CD8-positive, alpha-beta memory T cell (primary cell): ENCODE measurements at places on chromosomes 7 and 10.
A peak's percentile ranks its signal among the peaks of the same experiment; 100 is the strongest.

DNA sequence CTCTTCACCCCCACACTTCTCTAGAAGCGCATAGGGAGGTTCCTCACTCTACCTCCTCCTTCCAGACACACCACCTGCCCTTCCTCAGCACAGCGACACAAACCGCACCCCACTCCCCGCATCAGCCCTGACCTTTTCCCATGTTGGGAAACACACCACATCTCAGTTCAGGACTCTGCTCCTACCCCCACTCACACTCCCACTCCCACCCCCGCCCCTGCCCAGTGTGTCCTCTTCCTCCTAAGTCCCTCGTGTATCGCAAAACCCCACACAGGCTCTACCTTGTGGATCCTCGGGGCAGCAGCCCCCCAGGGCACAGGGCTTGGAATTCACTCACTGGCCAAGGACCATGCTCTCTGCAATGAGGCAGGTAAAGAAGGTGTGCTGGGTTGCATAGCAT, 4.2 kb upstream of the AOC1 start:
- no peak for DNase-seq

DNA sequence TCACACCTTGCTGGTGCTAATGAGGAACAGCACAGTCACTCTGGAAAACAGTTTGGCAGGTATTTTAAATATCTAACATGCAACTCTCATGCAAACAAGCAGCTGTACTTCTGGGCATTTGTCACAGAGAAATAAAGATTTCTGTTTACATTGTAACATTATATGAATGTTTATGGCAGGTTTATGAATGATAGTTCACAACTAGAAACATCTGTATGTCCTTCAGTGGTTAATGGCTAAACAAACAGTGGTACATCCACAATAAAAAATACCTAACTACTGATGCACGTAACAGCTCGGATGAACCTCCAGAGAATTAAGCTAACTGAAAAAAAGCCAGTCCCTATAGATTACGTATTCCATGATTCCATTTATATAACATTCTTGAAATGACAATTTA, 109.6 kb downstream of the GPR37 start:
- no peak for DNase-seq

DNA sequence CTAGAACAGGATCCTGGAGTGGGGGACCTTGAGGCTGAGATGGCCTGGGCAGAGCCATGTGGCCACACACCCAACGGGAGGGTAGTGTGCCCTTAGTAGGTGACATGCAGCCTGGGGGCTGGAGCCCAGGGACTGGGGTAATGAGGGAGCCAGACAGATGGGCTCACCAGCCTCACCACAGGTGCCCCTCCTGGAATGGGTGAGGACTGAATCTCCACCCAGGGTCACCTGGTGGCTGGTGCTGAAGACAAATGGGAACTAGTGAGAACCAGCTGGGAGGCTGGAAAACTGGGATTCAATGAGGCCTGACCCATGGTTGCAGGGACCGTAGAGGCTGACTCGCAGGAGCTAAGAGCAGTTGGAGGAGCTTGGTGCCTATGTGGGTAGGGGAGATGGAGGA, 6.1 kb downstream of the ZP3 start:
- DNase-seq: no peak

DNA sequence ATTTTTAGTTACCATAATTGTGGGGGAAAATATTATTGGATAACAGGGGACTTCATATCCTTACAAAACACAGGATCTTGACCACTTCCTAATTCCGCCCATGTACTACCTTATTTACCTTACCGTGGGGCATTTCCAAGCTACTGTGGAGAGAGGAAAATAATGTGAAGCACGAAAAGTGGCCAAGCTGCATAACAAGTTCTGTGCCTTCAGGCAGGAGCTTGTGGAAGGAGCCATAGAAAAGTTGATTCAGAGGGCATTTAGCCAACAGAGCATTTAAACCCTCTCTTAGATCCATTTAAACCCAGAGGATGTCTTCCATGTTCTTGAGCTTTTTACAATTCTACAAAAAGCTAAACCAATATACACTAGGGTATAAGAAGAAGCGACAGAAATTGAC, 41.6 kb downstream of the DNAJB9 start:
- DNase-seq: no peak

- DNase-seq: no peak
Observed at GRCh38 chr10:130409331-130409730, 273.1 kb downstream of the GLRX3 start.

GRCh38 chr7:11751807-11752389, 80.1 kb downstream of the THSD7A start:
- DNase-seq: no peak

GRCh38 chr10:112698133-112698817, 251.3 kb downstream of the VTI1A start:
- no peak for DNase-seq

GRCh38 chr10:96968682-96969423, 136.8 kb downstream of the LCOR start:
- no peak for DNase-seq

DNA sequence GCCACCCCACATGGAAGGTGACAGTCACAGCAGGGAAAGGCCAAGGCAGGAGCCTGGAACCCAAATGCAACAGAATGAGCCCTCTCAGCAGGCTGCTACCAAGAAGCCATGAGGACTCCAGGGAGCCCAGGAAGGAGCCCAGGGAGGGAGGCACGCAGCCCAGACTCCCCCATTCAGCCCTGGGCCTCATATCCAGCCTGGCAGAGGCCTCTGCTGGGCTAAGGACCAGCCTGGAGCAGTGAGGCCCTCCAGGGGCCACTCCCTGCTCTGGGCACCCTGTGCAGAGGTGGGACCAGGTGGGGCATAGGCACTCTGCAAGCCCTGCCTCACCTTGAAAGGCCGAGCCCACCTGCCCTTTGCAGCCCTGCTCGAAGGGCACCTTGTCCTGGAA, 25.8 kb upstream of the ZNF488 start:
- no peak for DNase-seq

DNA sequence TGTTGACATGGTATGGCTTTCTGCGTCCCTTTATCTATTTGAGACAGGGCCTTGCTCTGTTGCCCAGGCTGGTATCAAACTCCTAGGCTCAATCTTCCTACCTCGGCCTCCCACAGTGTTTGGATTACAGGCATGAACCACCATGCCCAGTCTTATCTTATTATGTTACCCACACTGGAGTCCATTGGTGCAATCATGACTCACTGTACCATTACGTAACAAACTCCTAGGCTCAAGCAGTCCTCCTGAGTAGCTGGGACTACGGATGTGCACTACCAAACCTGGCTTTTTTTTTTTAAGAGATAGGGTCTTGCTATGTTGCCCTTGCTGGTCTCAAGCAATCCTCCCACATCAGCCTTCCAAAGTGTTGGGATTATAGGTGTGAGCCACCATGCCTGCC, 66.7 kb downstream of the CCDC3 start:
- DNase-seq: no peak

DNA sequence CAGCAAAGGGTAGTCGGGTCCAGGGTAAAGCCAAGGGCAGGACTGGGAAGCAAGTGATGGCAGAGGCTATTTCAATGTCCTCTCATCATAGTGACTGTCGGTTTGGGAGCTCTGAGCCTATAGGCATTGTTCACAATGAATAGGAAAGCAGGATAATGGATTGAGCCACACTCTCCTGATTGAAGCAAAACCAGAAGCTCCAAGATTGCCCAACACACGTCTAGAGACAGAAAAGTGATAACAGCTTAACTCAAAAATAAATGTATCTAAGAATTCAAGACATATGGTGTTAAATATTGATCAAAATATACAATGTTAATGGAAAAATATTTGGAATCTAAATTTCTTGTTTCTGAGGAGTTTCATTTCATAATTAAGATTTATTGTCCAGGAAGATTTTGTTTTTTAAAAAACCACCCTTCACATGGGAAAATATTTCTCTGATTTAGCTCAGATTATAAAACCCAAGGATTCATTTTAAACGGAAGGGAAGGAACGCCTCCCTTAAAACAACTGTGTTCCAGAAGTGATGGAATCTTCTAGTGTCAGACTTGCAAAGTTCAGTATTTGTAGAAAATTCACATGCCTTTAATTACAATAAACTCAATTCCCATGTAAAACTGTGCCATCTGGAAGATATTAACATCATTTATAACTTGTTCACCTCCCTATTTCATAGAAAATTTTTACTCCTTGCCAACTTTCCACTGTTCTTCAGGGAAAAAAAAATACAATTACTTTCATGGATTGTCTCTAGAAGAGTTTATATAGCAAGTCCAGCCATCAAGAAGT, 54.5 kb downstream of the NRP1 start:
- no peak for DNase-seq

DNA sequence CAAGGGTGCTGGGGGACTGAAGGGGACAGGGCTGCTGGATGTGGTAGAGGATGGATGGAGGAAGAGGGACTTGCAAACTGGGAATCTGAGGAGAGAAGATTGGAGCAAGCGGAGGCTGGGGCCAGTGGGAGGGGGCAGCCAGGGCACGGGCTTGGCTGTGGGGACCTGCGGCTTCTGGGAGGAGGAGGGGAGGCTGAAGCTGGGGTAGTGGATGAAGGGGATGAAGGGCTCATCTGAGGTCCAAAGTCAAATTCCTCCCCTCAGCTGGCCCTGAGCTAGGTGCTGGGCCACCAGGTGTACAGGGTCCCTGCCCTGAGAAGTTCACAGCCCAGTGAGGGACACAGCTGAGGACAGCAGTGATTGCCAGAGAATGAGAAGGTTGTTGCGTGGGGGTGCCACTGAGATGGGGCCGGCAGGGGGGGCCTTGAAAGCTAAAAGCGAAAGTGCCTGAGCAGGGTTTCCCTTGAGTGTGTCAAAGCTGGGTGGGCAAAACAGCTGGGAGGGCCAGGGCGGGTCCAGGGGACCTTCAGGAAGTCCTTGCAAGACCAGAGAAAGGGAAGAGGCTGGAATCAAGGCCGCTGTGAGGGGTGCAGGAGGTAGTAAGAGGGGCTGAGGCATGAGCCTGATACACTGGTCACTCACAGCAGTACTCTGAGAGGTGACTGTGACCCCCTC, 75.2 kb downstream of the MYL10 start:
- DNase-seq: no peak

DNA sequence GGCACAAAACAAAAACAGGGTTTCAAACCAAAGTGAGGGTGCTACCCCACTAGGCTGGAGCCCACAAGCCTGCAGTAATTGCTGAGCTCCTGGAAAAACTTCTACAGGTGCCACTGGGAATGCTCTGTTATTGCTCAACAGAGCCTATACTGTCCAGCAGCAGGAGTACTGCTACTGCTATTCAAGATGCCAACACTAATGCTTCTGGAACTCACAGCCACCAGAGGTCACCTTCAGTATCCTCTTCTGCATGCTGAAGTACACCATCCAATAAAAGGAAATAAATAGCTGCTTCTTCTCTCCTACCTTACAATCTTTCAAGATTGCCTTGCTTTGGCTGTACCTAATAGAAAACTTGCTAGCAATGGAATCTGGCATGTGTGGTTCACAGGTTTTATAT, 222.0 kb downstream of the LRRN3 start:
- DNase-seq: no peak

DNA sequence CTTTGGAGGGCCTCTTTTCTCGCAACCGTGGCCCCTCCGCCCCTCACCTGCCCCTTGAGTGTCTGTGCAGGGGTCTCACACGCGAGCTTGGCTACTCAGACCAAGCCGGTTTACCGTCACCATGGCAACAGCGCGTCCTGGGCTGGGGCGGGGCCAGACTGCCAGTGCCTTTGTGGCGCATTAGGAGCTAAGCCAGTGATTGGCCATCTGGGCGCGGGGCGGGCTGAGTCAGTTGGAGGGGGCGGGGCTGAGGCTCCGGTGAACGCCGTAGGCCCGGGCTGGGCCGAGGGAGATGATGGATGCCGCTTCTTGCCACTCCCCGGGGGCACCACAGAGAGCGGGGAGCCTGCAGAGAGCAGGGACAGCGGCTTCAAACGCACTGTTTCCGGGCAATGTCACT, 48.7 kb upstream of the FXYD4 start:
- DNase-seq: peak; percentile 71

- DNase-seq: no peak
Observed at GRCh38 chr7:1059200-1060091, 15.1 kb downstream of the GPR146 start.

DNA sequence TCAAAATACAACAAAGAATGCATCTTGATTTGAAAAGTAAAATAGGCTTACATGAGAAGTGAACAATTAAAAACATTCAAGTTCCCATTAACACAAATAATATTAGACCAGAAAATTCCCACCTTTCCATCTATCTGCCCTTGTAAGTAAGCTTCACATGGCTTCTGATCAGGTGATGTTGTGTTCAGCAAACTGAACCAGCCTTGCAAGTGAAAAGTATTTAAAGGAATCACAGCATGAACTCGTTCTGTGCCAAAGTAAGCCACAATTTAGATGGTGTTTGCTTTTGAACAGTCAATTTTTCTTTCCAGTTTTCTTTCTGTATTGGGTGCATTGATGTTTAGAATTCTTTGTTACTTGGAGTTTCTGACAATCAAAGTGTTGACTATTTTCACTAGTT, 347.9 kb downstream of the TNS3 start:
- no peak for DNase-seq

DNA sequence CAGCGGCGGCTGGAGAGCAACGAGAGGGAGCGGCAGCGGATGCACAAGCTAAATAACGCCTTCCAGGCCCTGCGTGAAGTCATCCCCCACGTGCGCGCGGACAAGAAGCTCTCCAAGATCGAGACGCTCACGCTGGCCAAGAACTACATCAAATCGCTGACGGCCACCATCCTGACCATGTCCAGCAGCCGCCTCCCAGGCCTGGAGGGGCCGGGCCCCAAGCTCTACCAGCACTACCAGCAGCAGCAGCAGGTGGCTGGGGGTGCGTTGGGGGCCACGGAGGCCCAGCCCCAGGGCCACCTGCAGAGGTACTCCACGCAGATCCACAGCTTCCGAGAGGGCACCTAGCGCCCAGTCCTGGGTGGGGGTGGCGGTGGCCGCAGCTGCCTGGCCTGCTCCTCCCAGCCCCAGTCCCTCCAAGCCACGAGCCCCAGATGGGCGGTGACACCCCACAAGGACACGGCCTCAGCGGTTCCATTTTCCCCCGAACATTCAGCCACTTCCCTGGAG, 1.3 kb downstream of the BHLHA15 start:
- DNase-seq: no peak

GRCh38 chr10:121369616-121370015, 228.6 kb downstream of the FGFR2 start:
- DNase-seq: no peak

GRCh38 chr7:158763454-158764033, 58.9 kb upstream of the NCAPG2 start:
- DNase-seq: no peak

GRCh38 chr7:104791080-104791479, 222.9 kb upstream of the KMT2E start:
- no peak for DNase-seq

DNA sequence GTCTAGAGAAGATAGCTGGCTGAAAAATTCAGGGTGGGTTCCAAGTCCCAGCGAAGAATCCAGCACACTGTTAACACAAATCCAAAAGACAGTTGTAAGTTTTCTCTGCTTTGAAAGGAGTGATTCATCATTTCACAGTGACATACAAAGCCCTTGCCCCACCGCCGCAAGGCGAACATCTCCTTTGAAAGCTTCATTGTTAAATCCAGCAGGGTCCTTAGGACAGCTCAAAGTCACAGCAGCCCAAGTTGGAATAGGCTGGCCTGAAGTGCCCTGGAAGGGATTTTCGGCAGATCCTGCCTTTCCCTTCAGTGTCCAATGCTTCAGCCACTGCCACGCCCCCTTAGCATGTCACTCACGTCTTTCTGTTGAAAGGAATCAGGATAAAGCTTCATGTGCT, 526.1 kb downstream of the CALN1 start:
- DNase-seq: no peak
